Effector memory CD4-positive, alpha-beta T cell (primary cell): ENCODE measurements at places on chromosomes 3 and 15.

GRCh38 chr3:151722856-151723255 lies 10.9 kb upstream of the AADACL2 start:
- no peak for DNase-seq

GRCh38 chr3:193711964-193712598 lies 119.1 kb downstream of the OPA1 start:
- no peak for DNase-seq

GRCh38 chr3:103056542-103056941 lies 621.7 kb downstream of the ZPLD1 start:
- DNase-seq: no peak

- DNase-seq: no peak
Observed at GRCh38 chr3:119548341-119548740, 11.1 kb downstream of the CD80 start.

DNA sequence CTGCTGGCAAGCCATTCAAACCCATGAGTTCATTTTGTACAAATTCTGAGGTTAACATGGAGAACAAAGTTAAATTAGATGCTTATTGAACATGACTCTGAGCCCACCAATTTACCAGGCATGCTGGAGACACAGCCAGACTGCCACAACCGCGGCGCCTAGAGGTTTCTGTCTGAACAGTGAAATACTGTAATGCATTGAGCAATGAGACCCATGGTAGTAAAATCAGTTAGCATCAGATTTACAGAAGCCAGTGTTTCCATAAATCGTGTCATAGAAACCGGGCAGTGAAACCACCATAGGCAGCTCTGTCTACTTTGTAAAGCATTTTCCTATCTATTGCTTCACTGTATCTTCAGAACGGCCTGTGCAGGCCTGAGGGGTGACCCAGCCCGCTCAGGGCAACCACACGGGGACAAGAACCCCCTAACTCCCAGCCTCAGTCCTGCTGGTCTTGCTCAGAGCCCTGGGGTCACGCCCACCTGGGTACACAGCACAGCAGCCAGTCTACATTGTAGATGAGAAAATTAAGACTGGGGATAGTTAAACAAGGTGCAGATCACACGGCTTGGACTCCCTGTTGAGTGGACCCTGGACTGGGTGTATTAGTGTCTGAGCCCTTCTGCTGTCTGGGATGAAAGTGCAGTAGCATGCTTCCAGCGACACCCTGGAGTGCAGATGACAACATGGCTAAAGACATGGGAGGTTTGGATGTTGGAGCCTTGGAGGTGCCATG lies 44.2 kb downstream of the MGLL start:
- DNase-seq: no peak

GRCh38 chr3:117146571-117146970 lies 437.0 kb downstream of the TUSC7 start:
- no peak for DNase-seq

GRCh38 chr15:65094294-65094995 lies 17.9 kb downstream of the KBTBD13 start:
- DNase-seq: no peak

- no peak for DNase-seq
Observed at GRCh38 chr3:179772297-179772696, 119.5 kb downstream of the USP13 start.

DNA sequence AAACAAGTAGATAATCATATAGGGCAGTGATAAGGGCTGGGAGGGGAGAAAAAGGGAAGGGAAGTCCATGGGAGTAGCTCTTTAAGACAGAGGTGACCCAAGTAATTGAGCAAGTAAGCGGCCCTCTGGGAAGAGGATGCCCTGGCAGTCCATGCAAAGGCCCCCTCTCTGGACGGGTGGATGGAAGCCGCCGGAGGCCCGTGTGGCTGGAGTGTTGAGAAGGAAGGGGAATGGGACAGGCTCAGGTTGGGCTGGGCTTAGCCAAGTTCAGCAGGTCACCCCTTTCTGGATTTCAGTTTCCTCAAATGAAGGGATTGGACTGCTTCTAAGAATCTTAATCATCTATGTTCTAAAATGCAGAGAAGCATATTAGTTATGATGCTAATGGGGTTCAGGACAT lies 32.4 kb upstream of the TRPM1 start:
- DNase-seq: no peak

- no peak for DNase-seq
Observed at GRCh38 chr15:82621970-82622369, 25.2 kb downstream of the CPEB1 start.

DNA sequence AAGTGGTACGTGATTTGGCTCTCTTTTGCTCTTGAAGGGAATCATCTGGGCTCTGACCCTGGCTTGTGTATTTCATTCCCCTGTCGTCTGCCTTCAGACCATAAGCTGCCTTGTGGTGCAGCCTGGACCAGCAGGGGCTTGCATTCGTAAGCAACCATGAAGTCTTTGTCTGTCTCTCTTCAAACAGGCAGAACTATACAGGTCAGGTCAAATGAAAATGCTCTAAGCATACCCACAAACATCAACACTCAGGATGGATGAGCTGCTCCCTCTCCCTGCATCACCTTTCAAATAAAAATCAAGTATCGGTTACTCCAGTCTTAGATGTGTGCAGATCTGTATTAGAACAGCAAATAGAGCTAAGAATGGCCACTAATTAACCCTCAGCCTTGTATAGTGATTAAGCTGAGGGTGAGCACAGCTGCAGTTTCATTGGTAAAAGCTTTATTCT lies 268.6 kb upstream of the UBE2E1 start:
- no peak for DNase-seq

DNA sequence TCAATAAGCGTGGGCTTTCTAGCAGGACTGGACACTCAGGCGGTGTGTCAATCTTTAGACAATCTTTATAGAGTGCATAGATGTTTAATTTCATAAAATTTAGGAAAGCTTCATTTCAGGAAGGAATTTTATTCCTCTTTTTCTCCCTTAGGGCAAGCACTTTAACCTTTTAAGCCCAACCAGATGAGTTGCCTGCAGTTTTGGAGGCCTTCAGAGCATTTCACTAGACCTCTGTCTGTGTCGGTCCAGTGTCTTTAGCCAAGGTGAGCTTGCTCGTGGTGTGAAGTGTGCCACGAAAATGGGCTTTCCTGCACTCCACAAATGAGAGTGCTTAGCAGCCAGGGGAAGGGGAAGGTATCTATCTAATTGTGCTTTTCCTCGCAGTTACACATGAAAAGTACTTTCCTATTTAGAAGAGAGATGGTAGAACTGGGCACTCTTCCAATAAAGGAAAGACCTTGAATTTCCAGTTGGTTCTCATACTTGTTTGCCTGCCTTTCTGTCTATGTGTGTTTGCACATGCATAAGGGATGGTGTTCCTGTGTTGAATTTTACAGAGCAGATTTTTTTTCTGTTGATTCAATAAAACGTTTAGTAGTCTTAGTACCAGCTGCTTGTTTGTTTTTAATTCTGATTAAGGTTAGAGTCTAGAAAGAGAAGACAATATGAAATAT lies 53.6 kb downstream of the FEZF2 start:
- DNase-seq: no peak

GRCh38 chr15:46059921-46060594 lies 425.2 kb downstream of the SQOR start:
- no peak for DNase-seq

DNA sequence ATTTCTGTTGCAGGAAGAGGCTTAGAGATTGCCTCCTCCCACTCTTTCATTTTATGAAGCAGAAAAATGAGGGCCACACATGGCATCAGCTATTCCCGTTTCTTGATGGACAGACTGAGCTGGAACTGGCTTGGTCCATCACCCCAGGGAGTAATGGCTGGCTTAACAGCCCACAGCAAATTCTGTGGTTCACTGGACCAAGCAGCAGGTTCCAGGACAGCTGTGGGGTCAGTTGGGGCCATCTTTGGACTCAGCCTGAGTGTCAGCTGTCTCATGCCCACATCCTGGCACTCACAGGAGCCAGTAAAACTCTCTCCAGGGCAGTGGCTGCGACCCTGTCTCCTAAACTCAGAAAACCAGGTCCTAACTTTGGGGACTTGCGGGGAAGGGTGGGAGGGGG lies 36.5 kb downstream of the ZDHHC19 start:
- no peak for DNase-seq

DNA sequence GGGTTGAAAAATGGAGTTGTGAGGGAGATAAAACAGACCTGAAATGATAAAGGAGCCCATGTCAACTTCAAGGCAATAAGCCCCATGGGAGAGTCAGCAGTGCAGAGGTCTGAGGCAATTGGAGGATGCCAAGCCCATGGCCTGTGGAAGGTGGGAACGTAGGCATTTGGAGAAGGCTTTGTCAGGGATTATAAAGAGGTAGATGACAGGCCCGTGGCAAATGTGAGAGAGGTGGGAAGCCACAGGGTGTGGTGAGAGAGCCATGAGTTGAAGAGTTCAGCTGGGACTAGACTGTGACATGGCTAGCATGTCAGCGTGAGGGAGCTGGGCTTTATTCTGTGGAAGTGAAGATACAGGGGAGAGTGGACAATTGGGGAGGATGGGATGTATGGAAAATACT lies 35.4 kb downstream of the MFSD1 start:
- DNase-seq: no peak

GRCh38 chr3:124584245-124584551 lies 146.1 kb upstream of the UMPS start:
- no peak for DNase-seq

GRCh38 chr3:130929804-130930203 lies 35.9 kb downstream of the ATP2C1 start:
- no peak for DNase-seq

- no peak for DNase-seq
Observed at GRCh38 chr15:39595338-39596221, 14.7 kb downstream of the THBS1 start.

- peak; percentile 32 for DNase-seq
Observed at GRCh38 chr3:17841190-17841828, 98.9 kb upstream of the TBC1D5 start.

DNA sequence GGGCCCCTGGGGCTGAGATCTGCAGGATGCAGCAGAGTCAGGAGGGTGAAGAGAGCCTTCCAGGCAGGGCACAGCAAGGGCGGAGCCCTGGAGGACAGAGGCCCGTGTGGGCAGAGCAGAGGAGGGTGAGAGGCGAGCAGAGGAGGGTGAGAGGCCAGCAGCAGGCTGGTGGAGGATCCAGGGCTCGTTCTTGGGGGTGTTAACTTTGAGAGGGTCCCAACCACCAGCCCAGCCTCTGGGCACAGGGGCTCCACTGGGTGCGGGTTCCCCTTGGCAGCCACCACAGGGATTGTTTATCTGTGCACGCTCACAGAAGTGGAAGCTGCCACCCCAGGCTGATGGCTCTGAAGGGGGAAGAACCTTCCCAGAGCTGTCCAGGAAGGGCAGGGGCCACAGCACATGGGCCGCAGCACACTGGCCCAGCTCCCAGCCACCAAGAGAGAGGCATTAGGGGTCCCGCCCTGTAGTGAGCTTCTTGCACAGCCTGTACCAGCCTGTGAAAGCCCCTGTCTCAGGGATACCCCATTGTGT lies 9.3 kb upstream of the PLXND1 start:
- no peak for DNase-seq

- no peak for DNase-seq
Observed at GRCh38 chr3:127669541-127670228, 3.1 kb upstream of the ABTB1 start.
